ENCODE measurements at places on chromosomes 3 and 15. TPM values are rescaled to one million over a fixed set of nuclear protein-coding genes. Genes with fewer than 3 reads are reported as not detected.
A peak's percentile ranks its signal among the peaks of the same experiment; 100 is the strongest.

The PCCB gene
- total RNA-seq, result 42.8 TPM

The TRH gene
- total RNA-seq, result not detected

The TRPM1 gene
- total RNA-seq, result not detected

The SLC22A13 gene
- 0.16 TPM for total RNA-seq

The ZNF502 gene
- 5.8 TPM for total RNA-seq

The IL1RAP gene
- total RNA-seq, result 3.2 TPM

The TYRO3 gene
- total RNA-seq, result 3.1 TPM

The GSK3B gene
- total RNA-seq, result 34.8 TPM

The RETNLB gene
- total RNA-seq, result not detected

DNA sequence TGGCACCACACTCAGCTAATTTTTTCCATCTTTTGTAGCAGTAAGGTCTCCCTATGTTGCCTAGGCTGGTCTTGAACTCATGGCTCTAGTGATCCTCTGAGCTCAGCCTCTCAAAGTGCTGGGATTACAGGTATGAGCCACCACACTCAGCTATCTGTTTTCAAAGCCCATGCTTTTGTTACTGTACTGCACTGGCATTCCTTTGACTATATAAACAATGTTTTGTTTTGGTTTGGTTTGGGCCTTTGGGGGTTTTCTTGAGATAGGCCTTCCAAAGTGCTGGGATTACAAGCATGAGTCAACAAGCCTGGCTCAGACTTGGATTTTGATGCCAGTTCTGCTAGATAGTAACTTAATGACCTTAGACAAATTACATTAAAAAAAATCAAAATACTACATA is 89.7 kb upstream of the GK5 start:
- no peak for ATAC-seq

DNA sequence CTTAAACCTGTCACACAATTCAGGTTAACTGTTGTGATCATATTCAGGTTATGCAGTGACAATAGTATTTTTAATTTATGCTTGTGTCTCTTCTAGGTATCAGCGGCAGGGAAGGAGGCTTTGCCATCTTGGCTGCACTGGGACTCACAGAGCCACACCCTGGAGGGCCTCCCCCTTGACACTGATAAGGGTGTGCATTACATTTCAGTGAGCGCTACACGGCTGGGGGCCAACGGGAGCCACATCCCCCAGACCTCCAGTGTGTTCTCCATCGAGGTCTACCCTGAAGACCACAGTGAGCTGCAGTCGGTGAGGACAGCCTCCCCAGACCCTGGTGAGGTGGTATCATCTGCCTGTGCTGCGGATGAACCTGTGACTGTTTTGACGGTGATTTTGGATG is 23.6 kb upstream of the BSN start:
- ATAC-seq, result no peak

DNA sequence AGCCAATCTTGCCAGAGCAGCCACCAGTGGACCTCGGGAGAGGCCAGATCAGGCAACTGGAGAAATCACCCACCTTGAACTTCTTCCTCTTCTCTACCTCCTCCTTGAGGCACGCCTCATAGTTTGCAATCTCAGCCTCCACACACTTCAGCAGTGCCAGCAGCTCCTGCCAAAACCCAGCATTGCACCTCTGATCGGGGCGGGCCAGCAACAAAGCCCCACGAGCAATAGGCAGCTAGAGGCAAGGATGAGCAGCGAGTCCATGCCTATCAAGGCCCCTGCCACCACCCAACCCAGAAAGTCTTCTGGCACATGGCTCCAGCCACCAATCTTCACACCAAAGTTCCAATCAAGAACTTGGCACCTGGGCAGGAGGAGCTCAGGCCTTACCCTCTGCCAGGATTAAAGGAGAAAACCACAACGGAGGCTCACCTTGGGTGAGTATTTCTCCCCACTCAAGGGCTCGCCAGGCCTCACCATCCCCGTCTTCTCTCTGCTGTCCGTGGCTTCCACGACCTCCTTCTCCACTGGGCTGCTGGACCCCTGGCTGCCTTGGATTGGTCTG is 42.1 kb downstream of the SEMA3G start:
- ATAC-seq, result no peak

DNA sequence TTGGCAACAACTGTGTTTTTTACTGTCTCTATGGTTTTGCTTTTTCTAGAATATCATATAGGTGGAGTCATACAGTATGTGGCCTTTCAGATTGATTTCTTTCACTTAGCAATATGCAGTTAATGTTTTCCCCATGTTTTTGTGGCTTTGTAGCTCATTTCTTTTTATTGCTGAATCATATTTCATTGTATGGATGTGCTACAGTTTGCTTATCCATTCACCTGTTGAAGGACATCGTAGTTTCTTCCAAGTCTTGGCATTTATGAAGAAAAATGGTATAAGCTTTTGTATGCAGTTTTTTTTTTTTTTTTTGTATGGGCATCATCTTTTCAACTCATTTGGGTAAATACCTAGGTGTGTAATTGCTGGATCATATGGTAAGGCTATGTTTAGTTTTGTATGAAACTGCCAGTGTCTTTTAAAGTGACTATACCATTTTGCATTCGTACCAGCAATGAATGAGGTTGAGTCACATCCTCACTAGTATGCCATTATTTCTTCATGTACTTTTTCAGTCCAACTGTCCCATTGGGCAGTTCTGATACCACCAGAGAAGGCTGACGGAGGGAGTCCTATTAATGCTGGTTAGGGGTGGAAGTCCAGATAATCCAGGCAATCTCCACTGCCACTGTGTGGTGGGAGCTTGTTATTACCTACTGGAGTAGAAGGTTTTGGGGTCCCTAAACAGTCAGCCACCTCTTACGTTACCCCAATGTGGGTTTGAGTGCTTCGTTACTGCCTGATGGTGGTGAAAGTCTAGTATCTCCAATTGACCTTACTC is 210.5 kb downstream of the DOCK3 start:
- ATAC-seq, result no peak

DNA sequence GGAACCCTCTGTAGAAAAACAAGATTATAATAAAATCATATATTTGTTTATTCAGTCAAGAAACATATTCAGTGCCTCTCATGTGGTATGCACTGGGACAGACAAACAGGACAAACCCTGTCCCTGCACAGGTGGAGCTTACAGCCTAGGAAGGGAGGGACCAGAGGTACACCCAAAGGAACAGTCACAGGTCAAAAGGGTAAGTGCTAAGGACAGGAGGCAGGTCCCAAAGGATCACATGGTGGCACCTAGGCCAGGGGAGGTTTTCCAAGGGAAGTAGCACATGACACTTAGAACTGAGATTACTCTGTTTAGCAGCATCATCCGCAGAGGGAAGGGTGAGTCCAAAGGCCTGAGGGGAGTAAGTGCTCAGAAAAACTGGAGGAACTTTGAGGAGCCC is 254.4 kb upstream of the ARRDC4 start:
- ATAC-seq, result no peak

DNA sequence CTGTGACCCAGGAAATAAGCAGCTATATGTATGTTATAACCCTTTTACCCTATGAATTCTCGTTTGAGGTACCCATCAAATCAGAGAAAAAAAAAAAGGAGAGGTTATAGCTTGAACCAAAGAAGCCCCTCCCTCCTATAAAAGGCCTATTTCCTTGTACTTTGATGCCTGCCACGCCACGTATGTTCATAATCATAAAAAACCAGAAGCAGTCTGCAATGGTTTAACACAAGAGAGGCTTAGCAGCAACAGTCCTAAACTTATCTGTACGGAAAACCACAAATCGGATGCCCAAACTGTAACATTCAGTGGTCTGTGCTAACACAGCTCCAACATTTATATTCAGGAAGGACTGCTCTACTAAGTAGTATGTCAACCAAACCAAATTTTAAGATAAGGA is 21.2 kb downstream of the CCR8 start:
- no peak for ATAC-seq

DNA sequence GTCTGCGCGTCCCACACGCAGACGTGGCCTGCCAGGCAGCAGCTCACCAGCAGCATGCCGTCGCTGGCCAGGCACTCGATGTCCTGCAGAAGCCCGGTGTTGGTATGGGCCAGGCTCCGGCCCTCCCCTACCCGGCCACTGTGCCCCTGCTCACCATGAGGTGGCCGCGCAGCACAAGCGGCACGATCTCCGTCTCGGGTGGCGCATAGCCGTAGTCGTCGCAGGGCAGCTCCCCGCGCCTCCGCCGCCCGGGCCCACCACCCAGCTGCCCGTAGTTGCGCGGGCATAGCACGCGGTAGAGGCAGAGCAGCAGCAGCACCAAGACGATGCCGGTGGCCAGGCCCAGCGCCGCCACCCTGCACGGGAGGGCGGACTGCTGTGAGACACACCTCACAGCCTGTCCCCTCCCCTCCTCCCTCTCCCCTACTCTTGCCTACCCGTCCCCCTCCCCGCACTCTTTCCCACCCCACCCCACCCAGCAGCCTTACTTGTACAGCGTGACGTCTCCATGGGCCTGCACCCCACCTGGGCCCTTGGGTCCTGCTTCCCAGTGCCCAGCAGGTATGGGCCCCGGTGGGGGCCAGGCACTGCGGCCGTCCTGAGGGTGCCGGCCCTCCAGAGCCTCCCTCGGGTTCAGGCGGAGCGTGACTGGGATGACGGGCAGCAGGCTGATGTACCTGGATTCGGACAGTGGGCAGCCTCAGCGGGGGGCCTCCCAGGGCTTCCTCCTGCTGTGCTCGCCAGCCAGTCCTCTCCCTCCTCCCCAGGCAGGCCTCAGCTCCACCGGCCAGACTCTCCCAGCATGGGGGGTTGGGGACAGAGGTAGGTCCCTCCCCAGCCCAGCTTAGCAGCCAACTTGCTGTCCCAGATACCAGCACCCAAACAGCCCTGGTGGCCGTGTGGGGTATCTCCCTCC is 37.6 kb downstream of the PTPN23 start:
- ATAC-seq, result no peak

- ATAC-seq, result no peak
Measured at GRCh38 chr3:110314512-110315114, 757.0 kb upstream of the NECTIN3 start.

DNA sequence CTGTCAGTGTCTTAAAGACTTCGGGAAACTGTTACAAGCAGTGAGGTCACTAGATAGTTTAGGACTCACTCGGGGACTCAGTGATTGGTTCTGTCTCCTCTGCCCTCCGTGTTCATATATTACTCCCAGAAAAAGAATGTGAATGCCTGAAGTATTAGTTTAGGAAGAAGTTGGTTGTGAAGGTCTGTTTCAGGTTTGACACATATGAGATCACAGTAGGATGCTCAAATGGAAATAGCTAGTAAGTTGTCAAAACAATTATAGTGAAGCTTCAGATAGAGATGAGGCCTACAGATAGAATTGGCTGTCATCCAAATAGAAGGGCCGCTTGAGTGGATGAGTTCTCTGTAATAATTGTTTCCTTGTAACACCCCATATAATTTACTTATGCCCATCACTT is 172.6 kb downstream of the PLCL2 start:
- no peak for ATAC-seq

GRCh38 chr15:77688693-77689092 is 56.0 kb upstream of the LINGO1 start:
- no peak for ATAC-seq

DNA sequence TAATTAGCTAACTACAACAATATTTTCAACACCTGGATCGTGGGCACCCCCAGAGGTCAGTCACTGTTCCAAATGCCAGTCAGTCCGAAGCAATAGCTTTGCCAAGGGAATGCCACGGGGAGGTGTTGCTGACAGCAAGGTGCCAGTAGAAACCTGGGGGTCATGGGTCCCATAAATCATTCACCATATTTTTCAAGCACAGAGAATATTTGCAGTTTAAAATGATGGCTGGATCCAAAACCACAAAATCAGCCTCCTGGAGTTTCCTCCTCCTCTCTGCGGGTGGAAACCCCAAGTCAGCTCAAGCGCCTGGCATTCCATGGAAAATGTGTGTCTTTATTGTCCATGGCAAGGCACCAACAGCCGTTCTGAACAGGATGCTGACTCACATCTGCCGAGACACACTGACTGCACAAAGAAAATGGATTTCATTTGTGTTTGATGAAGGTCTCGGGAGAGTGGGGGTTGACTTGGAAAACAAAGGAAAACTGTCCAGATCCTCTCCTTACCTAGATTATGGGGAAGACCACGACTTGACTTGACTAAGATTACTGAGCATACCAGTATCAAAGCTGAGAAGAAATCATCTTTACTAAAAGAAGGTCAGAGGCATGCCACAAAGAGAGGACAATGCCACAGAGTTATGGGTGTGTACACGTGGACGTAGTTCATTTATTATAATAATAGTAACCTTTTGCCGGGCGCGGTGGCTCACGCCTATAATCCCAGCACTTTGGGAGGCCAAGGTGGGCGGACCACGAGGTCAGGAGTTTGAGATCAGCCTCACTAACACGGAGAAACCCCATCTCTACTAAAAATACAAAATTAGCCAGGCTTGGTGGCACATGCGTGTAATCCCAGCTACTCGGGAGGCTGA is 26.4 kb downstream of the ANXA2 start:
- peak; percentile 76 for ATAC-seq

GRCh38 chr3:157074490-157074889 is 85.5 kb downstream of the CCNL1 start:
- ATAC-seq, result no peak
